Left kidney (tissue), 8 donors: ENCODE measurements at places on chromosomes 12 and 14.

DNA sequence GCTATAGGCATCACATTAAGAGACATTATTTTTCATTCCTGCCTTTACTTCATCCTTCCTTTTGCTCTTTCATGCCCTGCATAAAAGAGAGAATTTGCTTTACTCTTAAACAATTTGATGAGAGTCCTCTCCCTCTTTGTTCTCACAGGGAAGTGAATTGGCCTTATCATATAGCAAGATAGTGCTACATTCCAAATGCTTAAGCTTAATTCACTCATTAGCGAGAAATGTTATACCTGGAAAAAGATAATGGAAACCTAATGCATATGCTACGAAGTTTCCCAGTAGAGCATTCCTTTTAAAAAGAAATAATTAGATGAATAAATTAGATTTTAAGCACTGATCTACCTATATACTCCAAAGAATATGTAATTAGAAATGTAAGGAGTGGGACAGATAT is 798.8 kb downstream of the C12orf50 start:
- no peak for DNase-seq

DNA sequence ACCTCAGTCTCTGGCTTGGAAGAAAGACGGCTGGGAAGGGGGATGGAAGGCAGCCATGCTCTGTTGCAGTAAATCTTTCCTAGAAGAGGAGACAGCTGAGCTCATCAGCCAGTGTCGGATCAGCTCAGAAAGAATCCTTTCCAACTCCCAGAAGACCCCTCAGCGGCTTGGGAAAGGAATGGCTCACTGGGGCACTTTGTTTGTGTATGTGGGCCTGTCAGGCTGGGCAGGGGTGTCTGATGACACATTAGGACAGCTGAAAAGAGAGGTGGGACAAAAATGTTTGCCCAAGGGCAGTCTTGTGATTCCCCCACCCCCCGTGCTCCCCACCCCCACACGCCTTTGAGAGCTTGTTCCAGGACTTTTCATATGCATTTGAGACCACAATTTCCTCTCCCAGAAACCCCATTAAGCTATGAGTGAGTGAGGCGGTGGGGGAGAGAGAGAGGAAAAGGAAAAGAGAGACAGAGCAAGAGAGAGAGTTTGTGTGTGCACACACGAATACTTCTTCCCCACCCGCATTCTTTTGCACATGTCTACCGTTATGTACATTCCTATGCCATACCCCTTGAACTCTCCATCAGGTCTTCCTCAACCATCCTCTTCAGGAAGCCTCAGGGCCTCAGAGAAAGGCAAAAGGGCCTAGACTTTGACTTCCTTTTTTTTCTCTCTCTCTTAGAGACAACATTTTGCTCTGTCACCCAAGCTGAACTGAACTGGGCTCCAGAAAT is 198.9 kb downstream of the ZFP36L1 start:
- no peak for DNase-seq

GRCh38 chr14:63611078-63611477 is 30.6 kb downstream of the WDR89 start:
- no peak for DNase-seq

DNA sequence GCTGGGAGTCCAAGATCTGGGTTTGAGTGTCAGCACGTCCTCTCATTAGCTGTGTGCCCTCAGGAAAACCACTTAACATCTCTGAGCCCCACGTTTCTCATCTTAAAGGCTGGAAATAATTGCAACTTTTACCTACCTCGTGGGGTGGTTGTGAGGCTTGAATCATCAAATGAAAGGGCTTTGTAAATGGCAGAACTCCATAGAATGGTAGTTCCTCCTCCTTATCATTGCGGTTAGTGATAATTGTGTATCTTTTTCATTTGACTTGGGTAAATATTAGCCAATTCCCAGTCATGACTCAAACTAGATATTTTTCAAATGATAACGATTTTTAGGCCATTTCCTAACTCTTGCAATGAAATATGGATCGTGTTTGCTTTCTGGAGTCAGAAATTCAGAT is 205.5 kb downstream of the CHST11 start:
- DNase-seq, result no peak

- no peak for DNase-seq
Observed at GRCh38 chr14:51880835-51881580, 20.6 kb downstream of the GNG2 start.

DNA sequence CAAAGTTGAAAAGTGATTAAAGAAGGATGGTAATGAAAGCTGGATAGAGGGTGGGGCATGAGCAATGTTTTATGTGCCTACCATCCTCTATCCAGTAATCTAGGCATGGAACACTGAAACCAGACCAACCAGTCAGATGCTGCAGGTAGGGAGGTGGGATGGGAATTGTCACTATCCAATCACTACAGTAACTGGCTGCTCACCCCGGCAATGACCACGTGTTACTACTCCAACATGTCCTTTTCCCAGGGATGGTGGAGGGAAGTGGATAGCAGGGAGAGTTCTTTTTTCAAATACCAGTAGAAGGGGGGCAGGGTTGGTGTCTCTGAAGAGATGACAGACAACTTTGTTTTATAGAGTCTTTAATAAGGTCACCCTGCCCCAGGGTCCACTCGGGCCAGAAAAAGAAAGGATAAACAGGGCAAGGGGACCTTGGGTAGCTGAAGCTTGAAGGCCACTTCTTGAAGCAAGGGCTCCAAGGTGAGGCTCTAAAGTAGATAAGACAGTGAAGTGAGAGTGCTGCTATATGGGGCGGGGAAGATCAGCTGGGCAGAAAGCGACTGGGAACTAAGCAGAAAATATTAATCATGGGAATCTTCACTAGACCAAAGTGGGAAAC is 14.7 kb upstream of the CDH24 start:
- DNase-seq, result no peak

GRCh38 chr12:22399464-22400180 is 65.1 kb upstream of the ST8SIA1 start:
- DNase-seq, result no peak

GRCh38 chr12:80861641-80862378 is 75.9 kb downstream of the LIN7A start:
- DNase-seq, result no peak

GRCh38 chr12:116955382-116956021 is 44.8 kb downstream of the FBXW8 start:
- DNase-seq, result no peak

- no peak for DNase-seq
Observed at GRCh38 chr14:54211551-54212308, 185.1 kb upstream of the CDKN3 start.

DNA sequence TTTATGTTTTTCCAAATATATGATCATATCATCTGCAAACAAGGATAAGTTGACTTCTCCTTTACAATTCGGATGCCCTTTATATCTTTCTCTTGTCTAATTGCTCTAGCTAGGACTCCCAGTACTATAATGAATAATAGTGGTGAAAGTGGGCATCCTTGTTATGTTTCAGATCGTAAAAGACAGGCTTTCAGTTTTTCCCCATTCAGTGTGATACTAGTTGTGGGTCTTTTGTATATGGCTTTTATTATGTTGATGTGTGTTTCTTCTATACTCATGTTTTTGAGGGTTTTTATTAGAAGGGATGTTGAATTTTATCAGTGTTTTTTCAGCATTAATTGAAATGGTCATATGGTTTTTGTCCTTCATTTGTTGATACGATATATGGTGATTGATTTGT is 97.3 kb downstream of the FUT8 start:
- DNase-seq, result no peak

GRCh38 chr12:3231399-3231876 is 154.3 kb downstream of the TSPAN9 start:
- peak; percentile 37 for DNase-seq
